ENCODE measurements at places on chromosomes 12 and 14. TPM values are rescaled to one million over a fixed set of nuclear protein-coding genes. Genes with fewer than 3 reads are reported as not detected.

DNA sequence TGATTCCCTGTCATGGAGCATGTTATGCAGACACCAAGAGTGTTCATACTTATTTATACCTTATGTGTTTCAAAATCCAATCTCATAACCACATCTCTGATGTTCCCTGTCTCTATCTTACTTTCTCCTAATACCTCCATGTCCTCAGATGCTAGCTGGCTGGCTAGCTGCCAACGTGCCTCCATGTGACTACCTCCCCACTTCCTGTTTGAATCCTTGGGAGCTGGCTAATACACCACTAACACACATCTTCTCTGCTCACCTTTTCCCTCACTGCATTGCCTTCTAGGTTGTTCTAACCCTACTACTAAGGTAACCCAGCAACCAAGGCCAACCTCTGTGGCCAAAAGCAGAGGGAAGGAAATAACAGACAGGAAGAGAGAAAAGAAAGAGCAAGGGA is 27.3 kb downstream of the TTC5 start:
- H3K36me3 ChIP-seq, result no peaks in the 10 kb centered on the region
- no peak overlapping the region for H3K4me3 ChIP-seq
- H3K27me3 ChIP-seq, result no peaks in the 10 kb centered on the region
- no peak overlapping the region for H3K27ac ChIP-seq

GRCh38 chr14:24839617-24840203 is 205.7 kb upstream of the GZMB start:
- no peaks in the 10 kb centered on the region for H3K4me1 ChIP-seq
- H3K36me3 ChIP-seq, result no peaks in the 10 kb centered on the region
- no peak overlapping the region for H3K27ac ChIP-seq
- DNase-seq, result no peak

The RPS6KL1 gene
- total RNA-seq, result 5.0 TPM

DNA sequence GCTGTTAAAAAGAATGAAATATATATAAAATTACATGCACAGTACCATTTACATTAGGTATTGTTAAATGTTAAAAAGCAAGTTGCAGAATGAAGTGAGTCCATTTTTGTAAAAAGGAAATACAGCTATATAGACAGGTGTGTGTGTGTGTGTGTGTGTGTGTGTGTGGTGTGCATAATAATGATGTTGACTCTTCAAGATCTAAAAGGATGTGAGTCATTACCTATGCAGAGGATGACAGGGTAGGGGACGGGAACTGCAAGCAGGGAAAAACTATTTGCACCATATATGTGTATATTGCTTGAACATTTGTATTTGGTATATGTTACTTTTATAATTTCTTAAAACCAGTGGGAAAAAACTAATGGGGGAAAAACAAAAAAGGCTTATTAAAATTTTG is 3.1 kb downstream of the C14orf39 start:
- H3K27me3 ChIP-seq, result peaks cover 10% of the 10 kb centered on the region
- no peak overlapping the region for H3K4me3 ChIP-seq
- H3K27ac ChIP-seq, result no peak overlapping the region

DNA sequence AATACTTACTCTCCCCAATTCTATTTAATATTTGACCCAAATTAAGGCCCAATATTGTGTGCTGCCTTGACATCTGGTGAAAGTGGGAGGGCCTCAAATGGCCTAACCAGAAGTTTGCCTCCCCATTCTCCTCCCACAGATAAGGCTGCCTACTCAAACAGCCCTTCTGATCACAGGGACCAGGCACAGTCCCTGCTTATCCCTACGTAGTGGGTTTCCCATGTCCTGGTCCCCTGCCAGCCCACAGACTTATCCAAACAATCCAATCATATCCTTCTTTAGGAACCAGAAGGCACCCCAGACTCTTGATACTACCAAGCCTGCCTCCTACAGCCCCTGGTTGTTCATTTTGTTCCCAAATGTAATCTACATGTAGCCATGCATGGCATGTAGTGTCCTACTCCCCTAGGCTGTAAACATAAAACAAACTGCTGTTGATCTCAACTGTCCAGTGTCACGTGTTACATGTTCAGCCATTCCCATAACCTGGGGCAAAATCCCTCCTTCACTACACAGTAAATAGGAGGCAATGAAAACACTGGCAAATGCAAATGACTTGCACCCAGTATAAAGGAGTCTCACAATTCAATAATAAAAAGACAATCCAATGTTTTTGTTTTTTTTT is 49.3 kb downstream of the EEA1 start:
- no peak for DNase-seq
- H3K36me3 ChIP-seq, result peaks cover 5% of the 10 kb centered on the region
- no peaks in the 10 kb centered on the region for H3K27me3 ChIP-seq
- H3K27ac ChIP-seq, result peak overlapping the region; percentile 24
- no peaks in the 10 kb centered on the region for H3K4me1 ChIP-seq
- H3K4me3 ChIP-seq, result no peak overlapping the region

GRCh38 chr14:103058164-103059055 is 1.1 kb upstream of the CDC42BPB start:
- no peaks in the 10 kb centered on the region for H3K27me3 ChIP-seq
- H3K4me3 ChIP-seq, result peak overlapping the region; percentile 26
- no peak for DNase-seq
- peaks cover 7% of the 10 kb centered on the region for H3K4me1 ChIP-seq
- H3K36me3 ChIP-seq, result no peaks in the 10 kb centered on the region

DNA sequence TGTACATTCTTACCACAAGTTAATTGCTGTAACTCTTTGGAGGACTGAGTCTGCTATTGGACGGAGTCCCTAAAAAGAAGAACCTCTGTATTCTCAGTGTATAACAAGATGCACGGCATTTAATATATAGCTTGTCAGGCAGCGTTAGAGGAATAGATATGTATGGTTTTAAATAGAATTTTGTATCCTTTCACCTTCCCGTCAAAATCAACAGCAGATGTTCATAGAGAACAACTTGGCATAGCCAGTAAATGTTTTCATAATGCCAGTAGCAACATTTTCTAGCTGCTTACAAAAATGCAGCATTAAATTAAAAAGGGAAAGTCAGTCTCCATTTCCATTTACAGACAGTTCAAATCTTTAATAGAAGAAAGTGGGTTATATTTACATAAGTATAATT is 6.8 kb downstream of the SCYL2 start:
- no peaks in the 10 kb centered on the region for H3K27me3 ChIP-seq
- peaks cover 34% of the 10 kb centered on the region for H3K4me1 ChIP-seq
- no peaks in the 10 kb centered on the region for H3K36me3 ChIP-seq
- no peak overlapping the region for H3K4me3 ChIP-seq

DNA sequence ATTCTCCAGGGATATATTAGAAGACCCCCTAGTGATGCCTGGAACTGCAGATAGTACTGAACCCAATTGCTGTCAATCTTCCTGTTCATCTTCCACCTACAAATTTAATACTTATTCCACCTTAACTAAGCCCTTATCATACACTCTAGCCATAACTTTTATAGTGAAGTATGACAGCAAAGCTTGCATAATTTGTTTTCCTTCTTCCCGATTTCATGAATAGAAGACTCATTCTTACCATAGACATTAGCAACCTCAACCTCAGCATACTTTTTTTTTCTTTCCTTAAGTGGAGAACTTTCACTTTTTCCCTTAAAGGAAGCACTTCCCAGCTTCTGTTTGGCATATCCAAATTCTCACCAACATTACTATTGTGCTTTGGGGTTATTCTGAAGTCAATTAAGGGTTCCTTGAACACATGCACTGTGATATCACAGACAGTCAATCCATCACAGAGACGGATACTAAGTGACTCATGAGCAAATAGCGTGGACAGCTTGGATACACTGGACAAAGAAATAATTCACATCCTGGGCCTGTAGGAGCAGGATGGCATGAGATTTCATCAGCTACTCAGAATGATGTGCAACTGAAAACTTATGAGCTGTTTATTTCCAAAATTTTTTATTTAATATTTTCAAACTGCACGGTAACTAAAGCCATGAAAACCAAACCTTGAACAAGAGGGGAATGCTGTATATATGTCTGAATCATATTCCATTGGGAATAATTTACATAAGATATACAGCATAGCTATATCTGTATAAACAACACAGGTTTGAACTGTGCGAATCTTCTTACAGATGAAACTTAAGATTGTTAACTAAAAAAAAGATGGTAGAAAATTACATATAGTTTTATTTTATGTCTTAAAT is 63.9 kb downstream of the SYT1 start:
- no peaks in the 10 kb centered on the region for H3K27me3 ChIP-seq
- no peaks in the 10 kb centered on the region for H3K4me1 ChIP-seq
- H3K4me3 ChIP-seq, result no peak overlapping the region
- H3K36me3 ChIP-seq, result no peaks in the 10 kb centered on the region

The PITPNM2 gene
- total RNA-seq, result 6.1 TPM

The KLRC2 gene
- total RNA-seq, result 4.9 TPM

DNA sequence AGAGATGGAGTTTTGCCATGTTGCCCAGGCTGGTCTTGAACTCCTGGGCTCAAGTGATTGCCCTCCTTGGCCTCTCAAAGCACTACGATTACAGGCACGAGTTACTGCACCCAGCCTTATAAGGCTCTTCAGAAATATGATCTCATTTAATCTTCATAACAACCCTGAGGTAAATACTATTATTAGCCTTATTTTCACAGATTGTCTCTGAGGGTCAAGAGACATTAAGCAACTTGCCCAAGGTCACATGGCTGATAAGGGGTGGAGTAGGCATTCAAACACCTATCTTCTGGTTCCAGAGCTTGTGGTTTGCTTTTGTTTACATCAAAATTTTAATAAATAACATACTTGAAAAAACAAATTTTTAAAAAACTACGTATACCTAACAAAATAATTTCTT is 5.1 kb downstream of the PRKAG1 start:
- DNase-seq, result no peak
- peaks cover 14% of the 10 kb centered on the region for H3K4me1 ChIP-seq
- H3K27ac ChIP-seq, result no peak overlapping the region
- peaks cover 20% of the 10 kb centered on the region for H3K36me3 ChIP-seq

- peaks cover 33% of the 10 kb centered on the region for H3K4me1 ChIP-seq
- H3K27ac ChIP-seq, result peak overlapping the region; percentile 81
- peak overlapping the region; percentile 61 for H3K4me3 ChIP-seq
- DNase-seq, result no peak
- H3K27me3 ChIP-seq, result no peaks in the 10 kb centered on the region
These were observed 1.1 kb downstream of the MIS18BP1 start for GRCh38 chr14:45251912-45252311.

DNA sequence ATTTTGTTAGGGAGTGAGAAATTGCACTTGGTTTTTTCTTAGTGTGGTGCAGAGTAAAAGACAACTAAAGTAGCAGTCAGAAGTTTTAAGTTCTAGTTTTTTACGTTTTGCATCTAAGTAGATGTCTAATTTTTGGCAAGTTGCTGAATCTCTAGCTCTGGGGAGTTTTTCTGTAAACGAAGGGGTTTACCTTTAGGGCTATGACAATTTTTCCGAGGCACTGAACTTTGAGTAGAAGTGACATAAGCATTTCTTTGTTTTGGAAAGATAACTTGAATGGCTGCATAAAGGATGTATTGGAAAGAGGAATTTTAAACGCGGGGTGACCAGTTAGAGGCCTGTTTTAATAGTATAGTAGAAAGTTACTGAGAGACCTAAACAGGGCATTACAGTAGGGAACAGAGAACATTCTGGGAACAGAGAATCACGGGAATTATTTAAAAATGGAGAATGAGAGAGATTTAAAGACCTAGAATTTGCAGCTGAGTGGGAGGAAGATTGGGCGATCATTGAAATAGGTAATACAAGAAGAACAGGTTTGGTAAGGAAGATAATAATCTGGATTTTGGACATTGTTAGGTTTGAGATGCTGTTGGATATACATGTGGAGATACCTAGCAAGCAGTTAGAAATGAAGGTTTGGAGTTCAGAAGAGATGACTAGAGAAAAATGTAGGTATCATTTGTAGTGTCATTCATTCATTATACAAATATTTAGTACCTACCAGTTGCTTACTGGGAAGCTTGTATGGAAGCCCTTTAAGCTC is 1.2 kb downstream of the ZNF410 start:
- H3K27me3 ChIP-seq, result no peaks in the 10 kb centered on the region
- peaks cover 30% of the 10 kb centered on the region for H3K4me1 ChIP-seq
- DNase-seq, result peak; percentile 23
- H3K4me3 ChIP-seq, result peak overlapping the region; percentile 86
- H3K36me3 ChIP-seq, result peaks cover 3% of the 10 kb centered on the region

GRCh38 chr14:68564826-68565759 is 227.8 kb downstream of the ZFP36L1 start:
- no peaks in the 10 kb centered on the region for H3K27me3 ChIP-seq
- no peak for DNase-seq
- H3K27ac ChIP-seq, result no peak overlapping the region
- no peak overlapping the region for H3K4me3 ChIP-seq
- H3K4me1 ChIP-seq, result peaks cover 17% of the 10 kb centered on the region

- no peak for DNase-seq
- no peak overlapping the region for H3K27ac ChIP-seq
- no peak overlapping the region for H3K4me3 ChIP-seq
- no peaks in the 10 kb centered on the region for H3K27me3 ChIP-seq
- H3K4me1 ChIP-seq, result no peaks in the 10 kb centered on the region
These were observed 53.6 kb downstream of the R3HDM2 start for GRCh38 chr12:57377103-57377840.

Data from CD8-positive, alpha-beta memory T cell (primary cell).